ENCODE measurements at places on chromosomes 3 and 15.

DNA sequence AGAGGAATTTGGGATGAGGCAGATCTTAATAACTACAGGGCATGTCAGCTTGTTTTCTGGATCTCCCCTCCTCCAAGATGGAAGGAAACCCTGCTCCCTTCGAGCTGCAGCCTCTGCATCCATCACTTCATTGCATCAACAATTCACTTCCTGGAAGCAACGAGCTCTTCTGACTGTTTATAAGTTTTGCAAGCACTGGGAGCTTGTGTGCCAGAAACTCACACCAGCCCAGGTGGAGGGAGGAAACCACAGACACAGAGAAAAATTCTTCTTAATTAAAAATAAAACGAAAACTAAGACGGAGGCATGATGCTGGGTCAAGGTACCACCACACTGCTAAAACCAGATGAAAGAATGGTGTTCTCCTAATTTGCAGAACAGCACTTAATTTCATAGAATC is 10.6 kb downstream of the LRIG1 start:
- DNase-seq, result no peak

- DNase-seq, result no peak
Measured at GRCh38 chr3:193772422-193772763, 179.4 kb downstream of the OPA1 start.

GRCh38 chr3:65401359-65402305 is 637.1 kb downstream of the MAGI1 start:
- DNase-seq, result no peak

GRCh38 chr3:30895329-30895728 is 868 bp upstream of the GADL1 start:
- no peak for DNase-seq

DNA sequence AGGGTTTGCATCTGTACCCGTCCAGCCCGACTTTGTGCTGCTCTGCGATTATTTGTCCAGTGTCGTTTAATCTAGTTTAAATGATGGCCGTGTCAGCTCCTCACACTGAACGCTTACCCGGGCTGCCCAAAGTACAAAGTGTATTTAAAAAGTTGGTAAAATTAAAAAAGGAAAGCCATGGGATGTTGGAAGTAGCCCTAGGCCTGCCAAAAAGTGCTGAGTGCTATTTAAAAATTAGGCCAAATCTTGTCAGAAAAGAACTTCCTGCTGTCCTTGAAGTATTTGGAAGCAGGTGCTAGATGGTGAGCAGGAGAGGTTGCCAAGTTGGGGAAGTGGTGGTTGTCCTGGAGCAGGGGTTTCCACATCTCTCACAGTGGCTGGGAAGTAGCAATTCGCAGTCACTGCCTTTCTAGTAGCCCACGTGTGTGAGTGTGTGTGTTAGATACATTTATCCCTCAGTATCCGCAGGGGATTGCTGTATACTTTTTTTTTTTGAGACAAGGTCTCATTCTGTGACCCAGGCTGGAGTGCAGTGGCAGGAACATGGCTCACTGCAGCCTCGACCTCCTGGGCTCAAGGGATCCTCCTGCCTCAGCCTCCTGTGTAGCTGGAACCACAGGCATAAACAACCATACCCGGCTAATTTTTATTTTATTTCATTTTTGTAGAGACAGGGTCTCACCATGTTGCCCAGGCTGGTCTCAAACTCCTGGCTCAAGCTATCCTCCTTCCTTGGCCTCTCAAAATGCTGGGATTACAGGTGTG is 664 bp downstream of the PPCDC start:
- no peak for DNase-seq

DNA sequence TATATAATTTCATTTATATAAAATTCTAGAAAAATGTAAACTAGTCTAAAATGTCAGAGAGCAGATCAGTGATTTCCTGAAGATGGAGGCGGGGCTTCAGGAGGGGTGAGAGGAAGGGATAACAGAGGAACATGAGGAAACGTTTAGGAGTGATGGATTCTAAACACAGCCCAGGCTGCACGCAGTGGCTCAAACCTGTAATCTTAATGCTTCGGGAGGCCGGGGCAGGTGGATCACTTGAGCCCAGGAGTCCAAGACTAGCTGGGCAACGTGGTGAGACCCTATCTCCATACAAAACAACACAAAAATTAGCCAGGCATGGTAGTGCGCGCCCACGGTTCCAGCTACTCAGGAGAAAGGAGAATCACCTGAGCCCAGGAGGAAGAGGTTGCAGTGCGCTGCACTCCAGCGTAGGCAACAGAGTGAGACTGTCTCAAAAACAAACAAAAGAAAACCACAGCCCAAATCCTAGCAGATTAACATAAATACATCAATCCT is 18.0 kb upstream of the IQCF1 start:
- no peak for DNase-seq

GRCh38 chr3:157237886-157238285 is 77.9 kb upstream of the CCNL1 start:
- no peak for DNase-seq

DNA sequence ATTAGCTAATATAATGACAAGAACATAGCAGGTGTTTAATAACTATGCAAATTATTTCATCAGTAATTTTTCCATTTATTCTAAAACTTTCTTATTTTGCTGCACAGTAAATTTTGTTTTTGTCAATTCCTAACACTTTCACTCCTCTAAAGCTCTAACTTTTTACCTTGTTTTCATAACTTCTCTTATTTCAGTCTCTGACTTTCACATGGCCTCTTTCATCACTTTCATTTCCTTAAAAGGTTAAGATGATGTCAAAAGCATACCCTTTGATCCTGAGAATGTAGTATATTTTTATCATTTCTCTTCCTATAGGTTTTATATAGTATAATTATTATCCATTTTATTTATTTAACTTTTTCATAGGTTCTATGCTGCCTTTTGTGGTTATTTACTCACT is 1325.8 kb upstream of the ALCAM start:
- no peak for DNase-seq

- DNase-seq, result no peak
Measured at GRCh38 chr3:71504250-71505036, 79.1 kb downstream of the FOXP1 start.

GRCh38 chr3:101784855-101785613 is 6.0 kb downstream of the NXPE3 start:
- no peak for DNase-seq
